NCI-H2029 (cell line): ENCODE measurements at places on chromosomes 13 and 19.

GRCh38 chr19:30207357-30207756 lies 164.8 kb upstream of the ZNF536 start:
- no peak for DNase-seq

GRCh38 chr13:37319031-37319443 lies 213.6 kb upstream of the CSNK1A1L start:
- no peak for DNase-seq

GRCh38 chr13:90883592-90883991 lies 463.9 kb upstream of the MIR17HG start:
- DNase-seq = no peak

DNA sequence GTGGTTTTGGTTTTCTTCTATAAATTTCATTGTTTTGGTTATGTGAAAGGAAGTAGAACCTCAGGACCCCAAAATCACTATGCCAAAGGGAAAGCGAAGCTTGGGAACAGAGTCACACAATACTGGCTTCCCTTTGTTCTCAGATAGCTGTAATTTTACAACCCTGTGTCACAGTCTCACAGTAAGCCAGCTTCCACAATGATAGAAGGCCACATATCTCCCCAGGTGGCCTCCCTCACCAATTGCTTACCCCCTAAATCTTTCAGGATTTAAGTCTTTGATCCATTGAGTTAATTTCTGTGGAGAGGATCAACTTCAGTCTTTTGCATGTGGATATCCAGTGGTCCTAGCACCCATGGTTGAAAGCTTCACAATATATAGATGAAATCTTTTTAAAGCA lies 58.7 kb downstream of the SLC15A1 start:
- no peak for DNase-seq

DNA sequence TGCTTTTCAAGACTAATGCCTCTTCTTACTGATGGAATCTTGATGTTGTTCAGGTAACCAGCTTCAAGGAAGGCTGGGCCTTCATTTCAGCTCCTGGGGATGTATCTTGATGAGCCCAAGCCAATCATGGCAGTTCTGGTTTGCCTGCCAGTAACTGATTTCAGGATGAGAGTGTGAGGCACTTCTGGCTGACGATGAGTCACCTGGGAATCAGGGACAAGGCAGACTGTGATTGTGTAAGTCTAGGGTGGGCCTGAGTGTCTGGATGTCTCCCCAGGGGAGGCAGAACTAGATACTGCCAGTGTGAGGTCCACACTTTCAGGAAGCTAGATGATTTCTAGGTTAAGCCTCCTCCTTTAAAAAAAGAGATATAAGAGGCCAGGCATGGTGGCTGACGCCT lies 77.3 kb upstream of the KL start:
- DNase-seq = no peak
